ENCODE measurements at places on chromosomes 13 and 19. TPM values are rescaled to one million over a fixed set of nuclear protein-coding genes. Genes with fewer than 3 reads are reported as not detected.

Gene MYPOP
- 3.8 TPM for total RNA-seq

Gene IGFL2
- total RNA-seq = not detected

Gene PIN1
- 70.5 TPM for total RNA-seq

Gene SGCG
- total RNA-seq = 17.3 TPM

Gene PTGER1
- total RNA-seq = 23.0 TPM

Gene IRGC
- total RNA-seq = not detected

Gene CABP5
- total RNA-seq = not detected

Gene CCDC70
- not detected for total RNA-seq

Gene ZNF154
- 24.1 TPM for total RNA-seq

Gene LILRB4
- 2.9 TPM for total RNA-seq

Gene CYP4F2
- total RNA-seq = not detected

Gene ZNF229
- total RNA-seq = 10.8 TPM

Gene NR1H2
- 55.1 TPM for total RNA-seq

Gene FFAR1
- total RNA-seq = 0.23 TPM

Gene KIR3DL2
- total RNA-seq = not detected

Gene FCHO1
- 4.7 TPM for total RNA-seq

Gene KLK12
- not detected for total RNA-seq

Gene ENOX1
- total RNA-seq = 10.1 TPM

Gene GJA3
- 4.4 TPM for total RNA-seq

Gene PAF1
- total RNA-seq = 30.4 TPM

Gene TEX26
- not detected for total RNA-seq

Gene ATP4B
- total RNA-seq = 0.41 TPM

Gene SIGLEC8
- total RNA-seq = 0.06 TPM

Gene C19orf53
- total RNA-seq = 48.1 TPM

Gene POLR1D
- total RNA-seq = 76.9 TPM

Gene CACNA1A
- total RNA-seq = 0.88 TPM

Gene NPAS1
- total RNA-seq = 2.4 TPM

Gene PDE4C
- total RNA-seq = 5.3 TPM

Gene CYP2S1
- total RNA-seq = 1.3 TPM

Gene TMIGD2
- 0.70 TPM for total RNA-seq

Gene NLRP12
- 1.5 TPM for total RNA-seq

Gene FGF9
- 9.3 TPM for total RNA-seq

Gene TEX29
- total RNA-seq = 0.58 TPM

Gene CPT1C
- 10.9 TPM for total RNA-seq

Gene F2RL3
- 9.8 TPM for total RNA-seq

Gene PSG5
- total RNA-seq = not detected

Gene CGB5
- total RNA-seq = not detected

Gene TMEM143
- total RNA-seq = 17.9 TPM

Gene CLC
- total RNA-seq = 4.4 TPM

Gene ZBTB32
- not detected for total RNA-seq

Gene ATP1A3
- 0.53 TPM for total RNA-seq

Gene SBK3
- not detected for total RNA-seq

Gene LILRB2
- 4.2 TPM for total RNA-seq

Gene LIM2
- not detected for total RNA-seq

Gene SIGLEC12
- total RNA-seq = 0.12 TPM

Data from metanephros (tissue), 2 donors.